ENCODE measurements at places on chromosomes 5 and 9. TPM values are rescaled to one million over a fixed set of nuclear protein-coding genes. Genes with fewer than 3 reads are reported as not detected.

Gene CYLC2
- not detected for total RNA-seq

Gene MCTP1
- total RNA-seq: 24.7 TPM

Gene AGGF1
- 21.7 TPM for total RNA-seq

Gene TLR4
- total RNA-seq: 88.9 TPM

Gene RNF20
- 42.7 TPM for total RNA-seq

Gene EGFLAM
- 13.0 TPM for total RNA-seq

Gene CAPSL
- not detected for total RNA-seq

Gene NAIP
- total RNA-seq: 199 TPM

Gene PCDH1
- 7.4 TPM for total RNA-seq

Gene SNX2
- 158 TPM for total RNA-seq

Gene PCDHB3
- 2.2 TPM for total RNA-seq

Gene EFNA5
- 24.0 TPM for total RNA-seq

Gene DBH
- total RNA-seq: 1.2 TPM

Gene MYOZ3
- total RNA-seq: 1.2 TPM

Gene RANBP3L
- not detected for total RNA-seq

Gene SPATA9
- total RNA-seq: 1.1 TPM

Gene C9
- total RNA-seq: not detected

Gene HAND1
- total RNA-seq: not detected

Gene P4HA2
- total RNA-seq: 38.1 TPM

Gene ABCA1
- 78.4 TPM for total RNA-seq

Gene APC
- total RNA-seq: 58.5 TPM

Gene UBE2D2
- 64.3 TPM for total RNA-seq

Gene C9orf153
- 0.28 TPM for total RNA-seq

Gene CATSPER3
- 0.40 TPM for total RNA-seq

Gene STPG3
- not detected for total RNA-seq

Gene C5orf52
- total RNA-seq: not detected

Gene CAMK2A
- total RNA-seq: 0.75 TPM
